ENCODE measurements at places on chromosomes 5 and 9.
A peak's percentile ranks its signal among the peaks of the same experiment; 100 is the strongest.

DNA sequence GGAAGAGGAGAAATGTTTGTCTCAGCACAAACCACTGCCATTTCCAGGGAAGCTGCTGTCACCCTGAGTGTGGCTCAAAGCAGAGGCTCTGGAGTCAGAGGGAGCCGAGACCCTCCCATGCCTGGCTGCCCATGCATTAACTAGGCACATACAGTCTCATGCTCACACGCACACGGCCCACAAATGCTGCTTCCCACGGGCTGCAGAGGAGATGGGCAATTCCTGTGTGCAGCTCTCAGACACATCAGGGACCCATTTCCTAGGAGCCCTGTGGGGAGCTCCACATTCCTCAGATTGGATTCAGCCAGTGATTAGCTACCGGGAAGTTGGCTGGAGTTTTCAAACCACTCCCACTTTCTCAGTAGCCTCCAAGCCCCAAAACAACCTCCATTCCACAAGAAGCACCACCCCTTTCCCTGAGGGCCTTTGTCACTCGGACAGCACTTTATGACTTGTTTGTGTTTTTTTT is 9.1 kb upstream of the PTGES start:
- no peak for DNase-seq

DNA sequence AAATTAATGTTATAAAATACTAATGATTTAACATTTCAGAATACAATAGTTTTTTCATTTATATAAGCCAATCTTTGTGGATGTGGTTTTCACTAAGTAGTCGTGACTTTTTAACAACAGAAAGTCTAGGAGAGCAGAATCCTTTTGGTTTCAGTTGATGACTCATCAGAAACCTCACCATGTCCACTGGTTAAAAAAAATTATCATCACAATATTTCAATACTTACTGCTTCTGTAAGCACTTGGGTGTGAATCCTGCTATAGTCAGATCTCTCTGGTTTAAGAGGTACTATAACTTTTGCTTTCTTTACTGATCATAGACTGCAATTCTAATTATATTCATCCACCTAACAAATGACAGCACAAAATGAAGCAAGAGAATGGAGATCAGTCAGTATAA is 77.2 kb downstream of the MRPS30 start:
- DNase-seq, result no peak

- DNase-seq, result no peak
Observed at GRCh38 chr5:122413722-122414121, 101.7 kb downstream of the SNCAIP start.

DNA sequence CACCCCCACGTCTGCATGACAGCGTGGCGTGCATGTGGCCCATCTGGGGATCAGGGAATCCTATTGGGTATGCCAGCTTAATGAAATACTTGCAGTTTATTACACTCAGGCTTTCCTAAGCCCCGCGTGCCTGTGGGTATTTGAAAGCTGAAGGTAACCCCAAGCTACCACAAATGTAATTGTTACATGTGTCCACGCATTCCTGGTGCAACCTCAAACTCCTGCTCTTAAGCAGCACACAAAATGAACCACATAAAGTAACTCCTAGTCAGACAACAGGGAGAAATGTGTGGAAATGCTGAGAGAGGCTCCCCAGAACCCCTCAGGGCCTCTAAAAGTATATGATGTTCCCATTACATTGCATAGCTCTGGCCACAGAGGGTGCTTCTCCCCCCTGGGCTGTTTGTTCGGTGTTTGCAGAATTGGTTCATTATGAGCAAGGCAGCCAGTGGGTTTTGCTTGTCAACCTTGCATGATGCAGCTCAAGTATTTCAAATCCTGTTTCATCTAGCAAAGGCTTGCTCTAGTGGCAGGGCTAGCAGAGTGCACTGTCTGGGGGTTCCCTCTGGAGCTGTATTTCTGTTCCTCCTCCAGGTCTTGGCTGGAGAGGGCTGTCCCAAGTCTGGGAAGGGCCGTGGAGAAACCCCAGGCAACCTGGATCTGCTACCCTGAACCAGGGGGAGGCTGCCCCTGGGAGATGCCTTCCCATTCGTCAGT is 1.8 kb upstream of the DCANP1 start:
- DNase-seq, result no peak

- no peak for DNase-seq
Observed at GRCh38 chr5:150520747-150521521, 13.0 kb downstream of the NDST1 start.

GRCh38 chr9:81476813-81477490 is 212.4 kb downstream of the TLE1 start:
- no peak for DNase-seq

GRCh38 chr9:104866191-104866590 is 61.8 kb downstream of the ABCA1 start:
- no peak for DNase-seq

DNA sequence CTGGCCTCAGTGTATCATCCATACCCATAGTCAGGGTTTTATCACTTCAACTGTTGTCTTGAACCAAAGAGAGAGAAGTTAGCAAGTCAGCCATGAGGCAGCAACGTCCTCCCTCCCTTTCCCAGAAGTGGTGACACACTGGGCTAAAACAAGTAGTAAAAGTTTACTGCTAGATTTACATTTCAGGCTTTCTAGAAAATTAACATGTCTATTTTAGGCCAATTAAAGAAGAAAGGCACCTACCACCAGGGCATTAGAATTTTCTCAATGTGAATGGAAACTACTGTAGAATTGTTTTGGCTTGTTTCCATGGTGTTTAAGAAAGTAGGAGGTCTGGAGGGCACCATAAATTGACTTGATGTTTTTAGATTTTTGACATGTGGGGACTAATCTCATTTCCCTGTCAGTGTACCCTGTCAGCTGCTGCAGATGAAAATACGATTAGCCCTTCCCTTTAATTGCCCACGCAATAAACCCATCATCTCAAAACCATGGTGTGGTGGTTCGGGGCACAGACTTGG is 121.8 kb upstream of the ELL2 start:
- no peak for DNase-seq

DNA sequence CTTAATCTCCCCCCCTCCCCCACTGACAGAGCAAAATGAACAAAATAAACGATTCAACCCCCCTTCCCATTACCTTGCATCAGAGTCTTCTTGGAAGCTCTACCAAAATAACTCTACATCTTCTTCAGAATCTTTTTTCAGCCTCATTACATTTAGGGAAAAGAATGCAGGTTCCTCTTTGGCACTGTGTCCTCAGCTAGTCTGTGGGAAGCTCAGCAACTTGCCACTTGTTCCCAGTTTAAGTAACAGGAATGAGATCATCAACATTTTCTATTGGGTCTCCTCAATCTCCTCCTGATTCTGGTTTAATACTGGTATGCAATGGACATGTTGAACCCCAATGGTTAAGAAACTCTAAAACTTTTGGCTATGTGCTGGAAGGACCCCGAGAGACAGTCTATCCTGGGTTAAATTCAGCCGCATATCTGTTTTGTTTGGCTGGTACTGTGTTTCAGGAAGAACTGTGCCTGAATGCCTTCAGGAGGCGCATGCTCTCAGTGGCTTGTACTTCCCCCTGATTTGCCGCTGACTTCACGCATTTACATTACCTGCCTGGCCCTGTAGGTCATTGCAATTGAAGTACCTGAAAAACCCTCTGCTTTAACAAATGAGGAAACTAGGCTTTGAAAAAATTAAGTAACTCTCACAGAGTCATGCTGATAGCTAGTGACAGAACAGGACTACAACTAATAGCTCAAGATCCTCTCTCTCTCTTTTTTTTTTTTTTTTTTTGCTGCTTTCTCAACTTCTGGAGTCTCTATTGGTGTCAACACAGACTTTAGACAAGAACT is 78.1 kb upstream of the HMHB1 start:
- no peak for DNase-seq

- DNase-seq, result no peak
Observed at GRCh38 chr9:104873489-104873850, 54.5 kb downstream of the ABCA1 start.

- DNase-seq, result no peak
Observed at GRCh38 chr9:99748676-99749075, 73.0 kb upstream of the NR4A3 start.

DNA sequence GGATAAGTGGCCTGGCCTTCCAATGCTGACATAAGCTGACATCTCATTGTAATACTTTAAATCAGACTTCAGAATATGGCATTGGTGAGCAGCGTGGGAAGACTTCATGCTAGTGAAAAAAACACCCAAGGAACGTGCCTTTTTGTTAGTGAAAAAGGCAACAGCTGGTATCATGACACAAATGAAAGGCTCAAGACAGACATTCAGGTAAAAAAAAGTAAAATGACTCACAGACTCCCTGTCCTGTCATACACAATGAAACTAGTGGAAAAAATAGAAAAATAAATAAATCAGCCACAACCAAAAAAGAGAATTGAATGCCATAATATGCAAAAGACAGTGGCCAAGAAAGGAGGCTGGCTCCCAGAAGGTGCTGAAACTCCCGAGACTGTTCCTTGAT is 24.4 kb upstream of the PPP1R2B start:
- no peak for DNase-seq

DNA sequence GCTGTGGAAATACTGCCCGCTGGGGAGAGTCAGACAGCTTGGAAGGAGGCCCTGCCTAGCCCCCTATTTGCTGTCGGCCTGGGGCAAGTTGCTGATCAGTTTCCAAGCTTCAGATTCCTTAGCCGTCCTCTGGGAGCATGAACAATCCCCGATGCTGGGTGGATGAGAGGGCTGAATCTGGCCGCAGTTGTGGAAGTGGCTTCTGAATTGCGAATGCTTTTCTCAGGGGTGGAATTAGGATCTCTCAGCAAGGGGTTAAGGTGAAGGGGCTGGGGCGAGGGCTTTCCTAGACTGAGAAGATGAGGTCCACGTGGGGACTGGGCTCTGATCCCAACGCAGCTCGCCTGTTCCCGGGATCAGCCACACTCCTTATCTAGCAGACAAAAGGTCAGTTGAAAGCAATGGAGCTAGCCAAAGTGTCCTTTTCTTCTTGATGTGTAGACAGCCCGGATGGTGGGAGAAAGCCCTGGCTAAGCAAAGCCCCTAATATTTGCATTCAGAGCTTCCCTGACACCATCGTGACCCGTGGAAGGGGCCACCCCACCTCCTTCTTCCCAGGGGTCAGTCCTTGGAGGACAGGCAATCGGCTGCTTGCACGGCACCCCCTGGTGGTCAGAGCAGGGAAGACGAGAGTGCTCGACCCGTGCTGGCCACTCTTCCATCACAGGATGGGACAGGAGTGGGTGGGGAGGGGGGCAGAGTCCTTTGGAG is 54.9 kb downstream of the COL15A1 start:
- peak; percentile 80 for DNase-seq

GRCh38 chr5:94228791-94229190 is 389.6 kb downstream of the KIAA0825 start:
- DNase-seq, result no peak

- DNase-seq, result no peak
Observed at GRCh38 chr9:103444176-103444575, 449.0 kb downstream of the CYLC2 start.

GRCh38 chr9:107375651-107376369 is 92.7 kb downstream of the RAD23B start:
- DNase-seq, result no peak

DNA sequence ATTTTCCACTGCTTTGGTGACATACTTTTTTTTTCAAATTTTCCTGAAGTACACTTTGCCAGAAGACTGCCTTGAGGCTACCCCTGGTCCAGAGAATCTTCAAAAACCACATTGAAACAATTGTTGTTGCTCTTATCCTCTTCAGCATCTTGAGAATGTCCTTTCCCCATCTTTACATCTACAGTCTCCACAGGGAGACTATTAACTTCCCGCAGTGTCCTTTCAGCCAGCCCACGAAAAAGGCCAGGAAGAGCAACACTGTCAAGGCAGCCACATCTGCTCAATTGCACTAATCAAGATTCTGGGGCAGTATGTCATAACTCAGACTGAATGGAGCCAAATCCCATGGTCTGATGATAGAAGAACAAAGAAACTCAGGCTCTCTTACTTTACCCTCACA is 148.3 kb downstream of the ENC1 start:
- DNase-seq, result no peak

- no peak for DNase-seq
Observed at GRCh38 chr5:138603249-138603920, 28.2 kb upstream of the HSPA9 start.

- no peak for DNase-seq
Observed at GRCh38 chr9:98479967-98480847, 224.8 kb upstream of the TBC1D2 start.

DNA sequence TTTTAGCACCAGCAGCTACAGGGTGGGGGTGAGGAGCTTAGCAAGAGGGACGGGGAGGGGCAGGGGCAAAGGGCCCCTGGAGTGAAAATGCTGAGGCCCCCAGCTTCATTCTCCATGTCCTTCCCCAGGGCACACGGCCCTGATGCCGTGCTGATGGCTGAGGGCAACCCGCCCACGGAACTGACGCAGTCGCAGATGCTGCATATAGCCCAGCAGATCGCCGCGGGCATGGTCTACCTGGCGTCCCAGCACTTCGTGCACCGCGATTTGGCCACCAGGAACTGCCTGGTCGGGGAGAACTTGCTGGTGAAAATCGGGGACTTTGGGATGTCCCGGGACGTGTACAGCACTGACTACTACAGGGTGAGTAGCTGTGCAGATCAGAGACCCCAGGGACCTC is 285.6 kb downstream of the NTRK2 start:
- no peak for DNase-seq

- DNase-seq, result no peak
Observed at GRCh38 chr9:95725045-95725444, 150.4 kb upstream of the ERCC6L2 start.

DNA sequence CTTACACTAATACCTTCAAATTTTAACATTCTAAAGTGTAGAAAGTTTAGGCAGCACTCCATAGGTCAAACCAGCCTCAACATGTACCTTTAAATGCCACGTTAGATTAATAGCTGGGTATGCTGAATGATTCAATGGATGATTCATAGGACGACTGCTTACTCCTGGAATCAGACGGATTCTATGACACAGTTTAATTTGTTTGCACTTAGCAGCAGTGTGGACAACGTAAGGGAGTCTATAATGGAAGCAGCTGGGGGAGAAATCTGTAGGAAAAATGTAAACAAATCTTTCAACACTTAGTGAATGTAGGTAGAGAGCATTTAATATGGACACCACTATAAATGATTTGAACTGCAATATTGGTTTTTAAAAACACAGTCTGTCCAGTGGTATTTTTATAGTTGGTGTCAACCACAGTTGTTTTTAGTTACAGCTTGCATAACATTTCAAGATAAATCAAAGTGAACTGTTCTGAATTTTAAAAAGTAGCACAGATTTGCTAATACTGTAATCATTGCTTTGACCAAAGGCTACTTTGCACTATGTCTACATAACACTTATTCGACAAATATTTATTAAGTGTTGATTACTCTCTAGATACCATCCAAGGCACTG is 701.5 kb upstream of the MEF2C start:
- DNase-seq, result no peak

- no peak for DNase-seq
Observed at GRCh38 chr9:105233873-105234272, 10.6 kb upstream of the SLC44A1 start.

GRCh38 chr5:9165546-9165945 is 380.3 kb downstream of the SEMA5A start:
- DNase-seq, result no peak

GRCh38 chr9:16191691-16192402 is 639.0 kb downstream of the CCDC171 start:
- peak; percentile 74 for DNase-seq

- DNase-seq, result peak; percentile 90
Observed at GRCh38 chr5:14011089-14012020, 66.9 kb upstream of the DNAH5 start.

Measured in HEK293T (cell line).